T-helper 2 cell (primary cell): ENCODE measurements at places on chromosomes 12 and 14.

DNA sequence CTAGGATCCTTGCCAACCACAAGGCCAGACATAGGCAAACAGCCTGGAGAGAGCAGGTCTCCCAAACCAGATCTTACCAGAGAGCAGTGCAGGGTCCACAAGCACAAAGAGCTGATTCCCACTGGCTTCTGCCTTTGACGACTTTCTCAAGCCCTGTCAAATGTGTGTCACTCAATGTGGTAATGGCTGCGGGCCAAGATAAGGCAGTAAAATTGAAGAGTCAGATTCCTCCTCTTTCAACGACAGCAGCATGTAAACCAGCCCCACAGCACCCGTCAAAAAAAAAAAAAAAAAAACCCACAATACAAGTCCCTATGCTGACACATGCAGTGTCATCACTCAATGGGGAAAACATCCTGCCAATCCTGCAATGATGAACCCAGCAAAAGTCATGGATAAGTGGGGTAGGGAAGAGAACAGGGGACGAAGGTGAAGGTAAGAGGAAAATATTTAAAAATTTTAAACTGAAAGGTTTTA lies at the start of gene STON2:
Gene STON2 (minus strand): TSS at position 123 of the 477 bp plus-strand sequence. CDS start 1,942 bp downstream, outside the sequence.
- no peak for DNase-seq

DNA sequence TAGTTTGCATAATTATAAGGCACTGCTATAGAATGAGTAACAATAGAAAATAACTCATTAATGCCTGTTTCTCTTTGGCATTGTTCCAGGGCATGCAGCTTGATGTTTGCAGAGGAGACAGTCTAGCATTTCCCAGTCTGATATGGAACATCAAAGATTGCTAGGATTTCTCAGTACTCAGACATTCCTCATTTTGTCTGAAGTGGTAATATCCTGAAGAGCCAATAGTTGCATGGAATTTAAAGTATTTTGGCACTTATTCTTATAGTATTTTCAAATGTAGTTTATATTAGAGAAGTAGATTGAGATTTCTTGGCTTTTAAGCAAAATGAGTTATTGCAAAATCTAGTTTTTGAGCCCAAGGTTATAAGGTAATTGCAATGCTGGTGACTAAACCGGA lies 337.3 kb upstream of the E2F7 start:
- no peak for DNase-seq

GRCh38 chr12:117311-117710 lies 50.7 kb downstream of the IQSEC3 start:
- no peak for DNase-seq

- no peak for DNase-seq
Measured at GRCh38 chr12:19482036-19482435, 42.7 kb downstream of the AEBP2 start.
